Karpas-422 (cell line): ENCODE measurements at places on chromosomes 11 and 22. TPM values are rescaled to one million over a fixed set of nuclear protein-coding genes. Genes with fewer than 3 reads are reported as not detected.

DNA sequence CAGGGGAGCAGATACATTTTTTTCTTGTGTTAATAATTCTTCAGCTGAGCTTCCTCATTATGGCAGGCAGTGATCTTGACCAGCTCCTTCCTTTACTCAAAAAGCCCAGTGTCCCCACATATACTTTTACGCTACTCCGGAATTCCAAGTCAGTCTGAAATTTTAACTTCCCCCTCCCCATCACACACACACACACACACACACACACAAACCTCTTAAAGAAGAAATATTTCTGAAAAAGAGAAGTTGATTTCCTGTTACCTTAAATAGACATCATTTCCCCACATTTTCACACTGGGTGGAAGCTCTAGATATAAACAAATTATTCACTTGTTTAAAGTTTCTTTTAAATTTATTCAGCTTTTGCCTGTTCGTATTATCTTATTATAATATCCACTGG is 113.9 kb downstream of the DBX1 start:
- DNase-seq: no peak

DNA sequence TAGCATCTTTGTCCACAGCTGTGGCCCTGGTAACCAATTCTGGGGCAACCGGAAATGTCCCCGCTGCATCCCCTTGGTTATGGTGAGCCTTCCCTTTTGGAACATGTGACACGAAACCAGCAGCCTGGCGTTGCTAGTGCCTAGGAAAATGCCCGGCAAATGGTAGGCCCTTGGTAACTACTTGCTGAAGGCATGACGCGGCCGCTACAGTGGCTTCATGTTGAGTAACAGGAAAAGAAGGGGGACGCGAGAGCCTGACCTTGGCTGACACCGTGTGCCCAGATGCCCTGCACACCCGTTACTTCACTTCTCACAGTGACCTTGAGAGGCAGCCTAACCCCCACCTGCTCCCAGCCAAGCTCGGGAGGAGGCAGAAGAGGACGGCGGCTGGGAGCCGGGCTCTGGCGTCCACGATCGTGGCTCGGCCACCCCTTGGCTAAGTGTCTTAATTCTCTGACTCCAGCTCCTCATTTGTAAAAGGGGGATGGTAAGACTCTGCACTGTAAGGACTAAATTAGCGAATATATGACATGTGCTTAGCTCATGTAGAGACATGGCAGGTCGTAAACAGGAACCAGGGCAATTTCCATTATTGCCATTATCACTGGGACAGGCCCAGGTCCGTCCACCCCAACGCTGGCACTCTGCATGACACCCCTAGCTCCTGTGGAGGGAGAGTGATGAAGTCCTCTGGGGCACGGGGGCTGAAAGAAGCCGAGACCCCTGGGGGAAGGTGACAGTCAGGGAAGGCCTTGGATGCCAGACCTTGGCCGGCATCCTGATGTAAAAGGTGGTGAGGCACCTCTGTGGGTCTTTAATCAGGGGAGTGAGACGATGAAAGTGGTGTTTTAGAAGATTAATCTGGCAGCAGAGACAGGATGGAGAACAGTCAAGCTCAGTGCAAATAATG is 18.9 kb downstream of the IFT27 start:
- DNase-seq: peak; percentile 36

The CTSW gene
- not detected in 2 replicates for total RNA-seq

DNA sequence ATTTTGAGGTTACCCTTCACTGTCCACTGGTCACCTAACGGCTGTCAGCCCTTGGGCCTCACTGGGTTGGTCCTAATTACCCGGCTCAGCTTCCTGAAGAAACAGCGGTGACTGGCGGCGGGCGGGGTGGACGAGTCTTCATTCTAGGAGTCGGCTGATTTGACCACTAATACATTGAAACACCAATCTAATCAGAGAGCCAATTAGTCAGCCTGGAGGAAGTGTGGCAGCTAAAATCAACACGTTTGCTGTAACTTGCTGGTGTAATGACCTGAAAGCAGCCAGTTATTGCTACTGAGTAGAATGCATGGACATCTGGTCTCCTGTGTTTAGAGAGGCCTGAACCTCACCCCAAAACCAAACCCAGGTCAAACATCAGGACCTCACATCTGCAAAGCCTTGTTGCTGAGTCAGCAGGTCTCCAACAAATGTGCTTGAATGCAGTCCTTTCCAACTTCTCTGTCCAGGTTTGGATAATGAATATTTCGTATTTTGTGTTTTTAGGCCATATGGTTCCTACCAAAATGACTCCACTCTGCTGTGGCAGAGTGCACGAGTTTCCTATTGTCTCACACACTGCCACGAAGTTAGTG is 496.4 kb downstream of the BRD1 start:
- DNase-seq: no peak
